ENCODE measurements at places on chromosomes 7 and 10. TPM values are rescaled to one million over a fixed set of nuclear protein-coding genes. Genes with fewer than 3 reads are reported as not detected.

- DNase-seq = no peak
These were observed 143.9 kb upstream of the SEMA3C start for GRCh38 chr7:81062755-81063154.

DNA sequence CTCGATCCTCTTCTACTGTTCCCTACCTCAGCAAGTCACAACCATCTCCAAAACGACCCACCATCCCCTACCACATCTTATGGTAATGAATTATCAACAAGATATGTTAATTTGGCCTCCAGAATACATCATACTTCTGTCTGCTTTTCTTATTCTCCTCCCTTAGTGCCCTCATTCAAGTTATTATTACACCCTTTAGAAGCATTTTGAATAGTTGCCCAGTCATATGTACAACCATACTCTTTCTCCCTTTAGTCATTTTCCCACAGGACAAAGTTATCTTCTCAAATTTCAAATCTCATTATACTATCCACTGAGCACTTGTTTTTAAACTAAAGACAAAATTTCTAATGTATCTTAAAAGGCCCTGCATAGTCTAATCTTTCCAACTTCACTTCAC is 71.0 kb downstream of the GNAT3 start:
- no peak for DNase-seq

GRCh38 chr10:33570495-33570894 is 236.0 kb upstream of the NRP1 start:
- DNase-seq = no peak

- no peak for DNase-seq
These were observed 657.8 kb upstream of the PHF14 start for GRCh38 chr7:10315881-10316280.

DNA sequence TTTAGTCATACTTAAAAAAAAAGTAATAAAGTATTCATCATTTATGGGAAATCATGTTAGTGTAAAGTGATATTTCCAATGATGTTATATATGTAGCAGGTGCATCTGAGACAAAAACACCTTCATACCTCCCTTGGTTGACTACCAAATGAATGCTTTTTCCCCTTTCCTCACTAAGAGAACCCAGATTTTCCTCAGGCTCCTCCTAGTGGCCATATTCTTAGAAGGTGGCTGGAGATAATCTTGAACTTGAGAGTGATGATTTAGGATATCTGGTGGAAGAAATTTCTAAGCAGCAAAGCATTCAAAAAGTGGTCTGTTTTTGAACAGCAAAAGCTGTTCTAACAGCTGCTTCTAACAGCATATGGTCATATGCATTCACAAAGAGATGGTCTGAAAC is 16.8 kb upstream of the DNAH11 start:
- DNase-seq = no peak

- DNase-seq = no peak
These were observed 44.9 kb downstream of the SPDYE5 start for GRCh38 chr7:75536940-75537538.

The HOXA5 gene
- total RNA-seq = 130 TPM

The PTN gene
- total RNA-seq = not detected

The SPDYE2B gene
- total RNA-seq = not detected
